ENCODE measurements at places on chromosomes 16 and 17.

DNA sequence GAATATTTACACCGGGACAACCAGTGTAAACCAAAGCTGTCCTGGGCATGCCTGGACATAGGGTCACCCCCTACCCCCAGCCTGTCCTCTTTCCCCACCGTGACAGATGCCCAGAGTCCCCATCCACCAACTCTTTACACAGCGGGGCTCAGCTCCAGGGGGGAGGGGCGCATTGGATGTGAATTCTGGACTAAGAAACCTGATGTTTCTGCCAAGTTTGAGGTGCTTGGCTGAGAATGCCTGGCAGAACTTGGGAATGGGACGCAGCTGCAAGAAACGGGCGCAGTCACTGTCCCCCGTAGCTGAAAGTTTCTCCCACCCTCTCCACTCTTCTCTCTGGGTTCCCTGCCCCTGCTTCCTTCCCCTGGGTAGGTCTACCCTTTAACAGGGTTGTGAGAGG, 68.0 kb upstream of the CDC42EP4 start:
- no peak for DNase-seq

- no peak for DNase-seq
Measured at GRCh38 chr17:61456061-61456681, 3.9 kb downstream of the TBX4 start.

GRCh38 chr17:74361230-74362068, at the start of gene BTBD17:
Gene BTBD17, minus strand, starts transcription at chr17:74361868. Its CDS starts 49 bp downstream, at chr17:74361819.
- peak; percentile 24 for DNase-seq

- no peak for DNase-seq
Measured at GRCh38 chr16:15425861-15426260, 8.5 kb upstream of the BMERB1 start.

DNA sequence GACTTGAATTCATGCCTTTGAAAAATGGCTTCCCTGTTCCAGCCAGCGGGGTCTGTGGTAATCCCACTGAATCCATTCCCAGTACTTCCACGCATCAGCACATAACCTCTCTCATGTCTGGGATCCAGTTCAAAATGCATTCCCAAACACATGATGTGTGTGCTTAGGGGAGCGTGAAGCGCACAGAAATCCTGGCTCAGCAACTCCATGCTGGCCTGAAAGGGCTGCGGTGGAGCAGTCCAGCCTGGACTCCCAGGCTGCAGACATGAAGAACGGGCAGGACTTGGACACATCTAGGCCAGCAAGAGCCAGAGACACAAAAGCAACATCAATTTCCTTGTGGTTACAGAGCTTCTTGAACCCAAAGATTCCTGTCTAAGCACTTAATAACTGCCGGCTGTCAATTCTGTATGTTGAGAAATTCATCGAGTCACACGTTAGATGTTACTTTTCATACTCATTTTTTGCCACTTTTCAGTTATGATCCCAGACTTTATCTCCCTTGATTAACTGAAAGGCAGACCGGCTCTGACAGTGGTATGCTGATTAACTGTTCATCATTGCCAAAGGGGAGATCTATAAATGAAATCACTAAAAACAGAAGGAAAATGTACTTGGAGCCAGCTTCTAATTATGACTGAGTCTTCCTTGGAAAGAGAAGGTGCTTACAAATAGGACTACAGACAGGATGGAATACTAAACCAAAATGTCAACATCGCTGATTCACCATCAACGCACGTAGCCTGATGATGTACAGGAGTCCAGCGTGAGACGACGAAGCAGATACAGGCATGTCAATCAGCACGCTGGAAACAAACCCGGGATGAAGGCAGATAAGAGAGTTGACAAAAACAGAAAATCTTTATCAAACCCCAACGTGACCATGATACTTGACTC, 23.0 kb downstream of the NSMCE1 start:
- no peak for DNase-seq

GRCh38 chr16:11662582-11662981, 5.7 kb upstream of the SNN start:
- no peak for DNase-seq

DNA sequence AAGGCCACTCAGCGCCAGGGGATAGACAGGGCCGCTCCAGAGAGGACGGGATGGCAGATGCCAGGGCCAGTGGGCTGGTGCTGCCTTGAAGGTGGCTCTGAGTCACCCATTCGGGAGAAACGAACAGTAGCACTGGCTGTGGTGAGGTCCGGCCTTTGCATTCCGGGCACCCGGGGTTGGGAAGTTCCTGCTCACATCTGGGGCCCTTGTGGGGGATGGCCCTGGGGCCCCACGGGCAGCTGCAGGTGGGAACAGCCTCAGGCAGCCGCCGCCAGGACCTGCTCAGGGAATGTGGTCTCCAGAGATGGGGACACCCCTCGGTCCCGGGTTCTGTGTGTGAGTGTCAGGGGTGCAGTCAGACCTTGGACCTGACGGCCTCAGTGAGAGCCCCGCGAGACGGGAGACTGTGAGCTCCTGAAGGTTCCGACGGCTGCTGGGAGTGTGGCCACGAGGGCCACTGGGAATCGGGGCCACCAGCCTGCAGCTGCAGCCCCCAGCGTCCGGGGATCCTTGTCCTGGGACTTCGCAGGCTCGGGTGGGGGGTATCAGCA, 1.4 kb downstream of the CBFA2T3 start:
- peak; percentile 47 for DNase-seq

DNA sequence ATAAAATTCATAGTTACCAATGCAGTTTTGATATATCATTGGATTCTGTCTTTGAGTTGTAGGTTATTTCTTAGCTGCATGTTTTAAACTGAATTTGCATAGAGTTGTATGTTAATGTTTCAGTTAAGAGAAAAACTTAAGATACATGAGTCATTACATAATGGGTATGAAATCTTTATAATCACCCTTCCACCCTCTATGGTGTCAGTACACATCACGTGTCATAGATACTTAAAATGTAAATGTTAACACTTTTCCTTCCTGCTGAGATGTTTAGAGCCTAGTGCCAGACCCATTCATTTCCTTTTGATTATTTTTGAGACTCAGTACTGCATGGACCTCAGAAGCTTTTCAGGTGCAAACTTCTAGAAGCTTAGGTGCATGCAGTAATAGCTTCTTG, 20.5 kb downstream of the ZNF207 start:
- DNase-seq: no peak

- DNase-seq: no peak
Measured at GRCh38 chr16:88318521-88318920, 64.2 kb upstream of the ZNF469 start.

- no peak for DNase-seq
Measured at GRCh38 chr16:57502048-57502775, 15.9 kb upstream of the DOK4 start.

DNA sequence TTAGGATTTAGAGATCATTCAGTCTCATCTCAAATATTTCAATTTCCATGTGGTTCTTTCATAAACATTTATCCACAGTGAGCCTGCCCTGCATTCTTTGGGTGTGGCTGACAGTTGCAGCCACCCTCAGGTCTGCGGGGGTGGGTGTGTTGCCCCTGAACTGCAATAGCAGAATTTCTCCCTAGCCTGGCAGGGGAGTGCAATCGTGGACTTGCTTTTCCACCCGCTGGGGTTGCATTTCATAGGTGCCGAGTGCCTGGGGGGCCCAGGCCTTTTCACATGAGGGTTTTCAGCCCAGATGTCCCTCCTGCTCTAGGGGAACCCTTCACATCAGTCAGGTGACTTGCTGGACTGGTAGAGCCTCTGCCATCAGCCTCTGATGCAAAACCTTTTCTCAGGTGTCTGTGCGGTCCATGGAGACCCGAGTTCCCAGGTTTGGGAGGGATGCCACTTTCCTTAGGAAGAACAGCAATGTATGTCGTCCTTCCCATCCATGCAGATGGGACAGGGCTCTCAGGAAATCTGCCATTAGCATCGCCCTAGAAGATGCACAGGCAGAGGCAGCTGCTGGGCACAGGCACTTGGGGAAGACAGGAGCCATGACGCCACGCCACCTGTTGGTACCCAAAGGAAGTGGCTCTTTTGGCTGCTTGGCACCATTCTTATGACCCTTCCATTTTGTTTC, 2.4 kb upstream of the USP36 start:
- DNase-seq: peak; percentile 72

DNA sequence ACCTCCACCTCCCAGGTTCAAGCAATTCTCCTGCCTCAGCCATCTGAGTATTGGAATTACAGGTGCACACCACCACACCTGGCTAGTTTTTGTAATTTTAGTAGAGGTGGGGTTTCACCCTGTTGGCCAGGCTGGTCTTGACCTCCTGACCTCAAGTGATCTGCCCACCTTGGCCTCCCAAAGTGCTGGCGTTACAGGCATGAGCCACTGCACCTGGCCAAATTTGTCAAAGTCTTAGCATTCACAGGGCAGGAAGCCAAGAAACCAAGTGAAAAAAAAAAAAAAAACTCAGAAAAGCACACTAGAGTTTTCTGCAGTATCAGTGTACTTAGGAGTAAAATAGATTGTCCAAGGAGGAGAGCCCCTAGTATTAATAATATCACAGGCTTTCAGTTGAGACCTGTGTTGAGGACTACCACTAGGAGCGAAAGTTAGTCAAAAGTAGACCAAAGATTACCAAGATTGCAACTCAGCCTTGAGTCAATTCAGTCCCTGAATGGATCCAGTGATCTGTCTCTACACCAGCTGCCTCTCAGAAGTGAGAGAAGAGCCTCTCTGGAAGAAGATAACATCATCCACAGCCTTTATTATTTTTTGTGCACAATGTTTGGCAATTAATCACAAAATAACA, 159.7 kb downstream of the CEP112 start:
- no peak for DNase-seq

DNA sequence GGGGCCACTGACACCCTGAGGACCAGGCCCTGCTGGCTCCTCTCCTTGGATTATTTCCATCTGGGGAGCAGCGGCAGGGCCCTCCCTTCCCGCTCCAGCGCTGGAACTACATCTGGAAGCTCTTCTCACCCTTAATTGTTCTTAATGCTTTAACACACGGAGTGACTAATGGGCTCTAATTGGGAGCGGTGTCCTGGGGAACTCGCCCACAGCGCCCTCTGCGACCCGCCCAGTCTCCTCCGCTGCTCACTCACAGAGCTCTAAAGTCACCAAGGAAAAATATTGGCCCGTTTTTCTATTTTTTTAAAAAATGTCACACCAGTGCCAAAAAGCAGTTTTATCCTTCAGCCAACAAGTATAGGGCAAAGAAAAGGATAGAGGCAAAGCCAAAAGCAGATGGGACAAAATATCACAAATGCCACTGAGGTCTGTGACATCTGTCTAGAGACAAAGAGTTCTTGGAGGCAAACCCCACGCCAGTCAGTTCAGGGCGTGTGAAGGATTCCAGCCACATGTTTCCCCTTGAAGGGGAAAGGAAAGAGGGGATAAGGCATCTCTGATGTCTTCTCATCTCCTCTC, 134.7 kb downstream of the RBFOX3 start:
- DNase-seq: no peak

DNA sequence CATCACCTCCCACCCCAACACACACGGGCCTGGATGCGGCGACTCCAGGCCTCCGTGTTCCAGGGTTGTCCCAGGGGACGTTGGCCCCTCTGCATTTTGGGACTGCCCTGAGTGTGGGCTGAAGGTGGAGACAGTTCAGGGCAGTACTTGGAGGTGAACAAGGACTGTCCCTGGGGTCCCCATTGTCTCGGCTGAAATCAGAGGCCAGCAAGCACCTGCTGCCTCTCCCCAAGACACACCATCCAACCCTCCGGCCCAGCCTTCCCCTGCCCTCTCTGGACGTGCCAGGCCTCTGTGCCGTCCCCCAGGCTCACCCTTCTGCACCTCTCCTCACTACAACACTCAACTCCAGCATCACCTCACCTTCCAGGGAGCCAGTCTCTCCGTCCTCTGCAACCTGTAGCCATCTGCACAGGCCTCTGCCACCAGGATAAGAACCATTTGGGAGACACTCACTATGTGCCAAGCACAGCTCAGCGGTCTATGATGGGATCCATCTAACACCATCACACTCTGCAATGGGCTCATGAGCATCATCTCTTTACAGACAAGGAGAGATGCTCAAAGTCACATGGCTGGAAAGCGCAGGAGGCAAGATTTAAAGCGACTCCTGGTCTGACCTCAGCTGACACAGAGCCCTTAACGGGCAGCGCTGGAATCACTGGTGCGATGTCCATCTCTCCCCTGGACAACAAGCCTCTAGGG, 104.5 kb upstream of the SEC14L1 start:
- DNase-seq: no peak

DNA sequence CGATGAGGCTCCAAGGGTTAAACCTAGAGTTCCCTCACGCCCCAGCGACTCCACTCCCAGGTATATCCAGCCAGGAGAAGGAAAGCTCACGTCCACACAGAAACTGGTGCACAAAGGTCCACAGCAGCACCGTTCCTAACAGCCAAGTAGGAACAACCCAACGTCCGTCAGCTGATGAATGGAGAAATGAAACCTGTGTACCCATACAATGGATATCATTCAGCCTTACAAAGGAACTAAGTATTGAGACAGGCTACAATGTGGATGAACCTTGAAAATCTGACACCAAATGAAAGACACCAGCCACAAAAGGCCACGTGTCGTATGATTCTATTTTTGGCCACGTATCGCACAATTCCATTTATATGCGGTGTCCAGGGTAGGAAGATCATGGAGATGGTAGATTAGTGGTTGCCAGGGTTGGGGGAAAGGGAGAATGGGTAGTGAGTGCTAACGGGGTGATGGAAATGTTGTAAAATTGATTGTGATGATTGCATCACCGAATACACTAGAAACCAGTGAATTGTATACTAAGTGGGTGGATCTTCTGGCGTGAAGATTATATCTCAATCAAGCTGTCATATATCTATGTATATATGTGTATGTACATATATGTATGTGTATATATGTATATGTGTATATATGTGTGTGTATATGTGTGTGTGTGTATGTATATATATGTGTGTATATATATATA, 30.1 kb downstream of the NLRC3 start:
- DNase-seq: no peak

- no peak for DNase-seq
Measured at GRCh38 chr17:63345611-63346010, 100.5 kb downstream of the CYB561 start.

DNA sequence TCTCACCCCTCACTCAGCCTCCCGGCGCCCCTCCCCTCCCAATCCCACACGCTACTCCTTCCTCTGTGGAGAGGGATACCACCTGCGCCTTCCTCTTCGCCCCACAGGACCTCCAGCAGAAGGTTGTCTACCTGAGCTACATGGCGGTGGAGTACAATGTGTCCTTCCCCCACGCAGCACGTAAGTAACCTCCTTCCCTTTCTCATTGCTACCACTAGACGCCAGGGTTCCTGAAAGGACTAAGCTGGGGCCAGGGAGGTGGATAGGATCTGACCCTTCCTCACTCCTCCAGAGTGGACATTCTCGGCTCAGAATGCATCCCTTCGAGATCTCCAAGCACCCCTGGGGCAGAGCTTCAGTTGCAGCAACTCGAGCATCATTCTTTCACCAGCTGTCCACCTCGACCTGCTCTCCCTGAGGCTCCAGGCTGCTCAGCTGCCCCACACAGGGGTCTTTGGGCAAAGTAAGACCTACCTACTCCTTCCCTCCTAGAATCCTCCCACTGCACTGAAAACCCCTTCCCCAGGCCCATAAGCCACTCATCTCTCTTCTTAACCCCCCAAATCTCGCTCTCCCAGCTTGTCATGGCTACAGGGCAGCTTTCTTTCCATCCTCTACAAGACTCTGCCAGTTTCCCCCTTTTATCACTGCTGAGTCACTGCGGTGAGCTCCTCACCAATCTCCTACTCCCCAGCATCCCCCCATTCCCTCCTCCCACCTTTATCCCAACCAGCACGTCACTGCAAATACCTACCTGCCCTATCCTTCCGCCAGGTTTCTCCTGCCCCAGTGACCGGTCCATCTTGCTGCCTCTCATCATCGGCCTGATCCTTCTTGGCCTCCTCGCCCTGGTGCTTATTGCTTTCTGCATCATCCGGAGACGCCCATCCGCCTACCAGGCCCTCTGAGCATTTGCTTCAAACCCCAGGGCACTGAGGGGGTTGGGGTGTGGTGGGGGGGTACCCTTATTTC, 1.5 kb downstream of the CD68 start:
- no peak for DNase-seq

Data from CD4-positive, alpha-beta T cell treated with Interleukin-4 for 1 hour (primary cell).